ENCODE measurements at places on chromosomes 1 and 21.

DNA sequence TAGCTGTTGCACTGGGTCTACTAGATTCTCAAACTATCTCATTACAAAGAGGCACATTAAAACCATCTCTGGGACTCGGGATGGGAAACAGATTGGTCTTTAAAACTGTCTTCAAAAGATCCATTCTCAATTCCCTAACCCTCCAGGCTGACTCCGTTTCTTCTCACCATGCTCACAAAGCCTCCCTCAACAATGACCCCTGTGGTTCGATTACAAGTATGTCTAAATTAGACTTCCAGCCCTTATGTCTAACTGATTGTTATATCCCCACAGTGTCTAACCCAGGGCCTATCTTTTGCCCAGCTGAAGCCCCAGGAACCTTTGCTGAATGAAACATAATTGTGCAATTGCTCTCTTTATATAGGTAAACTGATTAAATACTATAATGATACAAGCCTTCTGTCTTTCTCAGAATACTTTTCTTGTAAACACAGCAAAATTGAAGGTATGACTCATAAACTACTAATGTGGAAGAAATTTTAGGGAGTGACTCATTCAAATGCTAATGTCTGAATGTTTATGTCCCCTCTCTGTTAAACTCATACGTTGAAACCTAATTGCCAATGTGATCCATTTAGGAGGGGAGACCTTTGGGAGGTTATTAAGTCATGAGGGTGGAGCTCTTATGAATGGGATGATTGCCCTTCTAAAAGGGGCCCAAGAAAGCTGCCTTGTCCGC, 65.6 kb upstream of the DAB1 start:
- DNase-seq, result no peak

DNA sequence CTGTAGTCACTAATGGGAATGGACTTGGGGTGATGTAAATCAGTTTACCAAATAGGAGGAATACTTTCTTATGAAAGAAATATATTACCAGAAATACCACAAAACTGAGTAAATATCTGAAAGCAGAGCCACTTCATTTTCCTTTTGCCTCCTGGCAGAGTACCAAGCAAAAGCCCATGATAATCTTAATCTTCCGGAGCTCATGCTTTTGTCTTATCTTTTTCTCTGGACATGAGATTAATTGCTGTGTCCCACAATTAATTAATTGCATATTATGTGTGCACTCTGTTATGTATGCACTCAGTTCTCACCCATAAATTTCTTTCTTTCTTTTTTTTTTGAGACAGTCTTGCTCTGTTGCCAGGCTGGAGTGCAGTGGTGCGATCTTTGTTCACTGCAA, 94.1 kb upstream of the PDE4B start:
- no peak for DNase-seq

DNA sequence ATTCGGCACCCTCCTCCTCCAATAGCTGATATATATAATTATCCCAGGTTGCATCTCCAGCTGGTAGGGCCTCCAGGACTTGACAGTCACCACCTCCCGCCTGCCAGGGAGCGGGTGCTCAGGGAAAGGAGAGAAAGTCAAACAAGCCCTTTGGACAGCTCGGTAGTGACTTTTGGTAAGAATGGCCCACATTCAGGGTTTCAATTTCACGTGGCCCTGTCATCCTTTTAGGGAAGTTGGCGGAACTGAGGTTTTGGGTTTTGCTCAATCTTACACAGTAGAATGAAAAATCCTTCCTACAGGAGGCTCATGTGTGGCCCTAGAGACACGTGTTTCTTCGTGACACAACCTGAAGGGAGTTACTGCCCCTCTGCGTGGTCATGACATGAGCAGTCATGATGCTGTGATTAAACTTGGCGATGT, 44.2 kb downstream of the CAPN8 start:
- no peak for DNase-seq

GRCh38 chr1:95941121-95941798, 707.2 kb downstream of the RWDD3 start:
- no peak for DNase-seq

GRCh38 chr1:22722901-22723550, 12.4 kb downstream of the EPHB2 start:
- no peak for DNase-seq

DNA sequence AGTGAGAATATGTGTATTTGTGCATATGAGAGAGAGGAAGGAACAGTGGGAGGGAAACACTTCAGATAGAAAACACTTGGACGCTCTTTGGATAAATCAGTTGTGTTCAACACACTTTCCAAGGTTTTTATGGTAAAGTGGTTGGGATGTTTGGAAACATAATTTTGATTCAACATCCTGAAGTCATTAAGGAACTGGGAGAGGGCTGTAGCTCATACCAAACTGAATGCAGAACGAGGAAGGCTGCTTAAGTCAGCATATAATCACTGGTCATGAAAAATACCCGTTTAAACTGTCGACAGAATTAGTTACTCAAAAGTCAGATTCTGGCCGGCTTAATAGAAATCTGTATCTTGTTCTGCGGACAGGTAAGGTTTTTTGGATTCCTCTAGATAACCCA, 14.9 kb downstream of the LIX1L start:
- DNase-seq, result no peak

GRCh38 chr1:10068605-10069294, 36.0 kb downstream of the UBE4B start:
- DNase-seq, result no peak

- no peak for DNase-seq
These were observed 5.3 kb upstream of the DDX59 start for GRCh38 chr1:200674838-200675587.

DNA sequence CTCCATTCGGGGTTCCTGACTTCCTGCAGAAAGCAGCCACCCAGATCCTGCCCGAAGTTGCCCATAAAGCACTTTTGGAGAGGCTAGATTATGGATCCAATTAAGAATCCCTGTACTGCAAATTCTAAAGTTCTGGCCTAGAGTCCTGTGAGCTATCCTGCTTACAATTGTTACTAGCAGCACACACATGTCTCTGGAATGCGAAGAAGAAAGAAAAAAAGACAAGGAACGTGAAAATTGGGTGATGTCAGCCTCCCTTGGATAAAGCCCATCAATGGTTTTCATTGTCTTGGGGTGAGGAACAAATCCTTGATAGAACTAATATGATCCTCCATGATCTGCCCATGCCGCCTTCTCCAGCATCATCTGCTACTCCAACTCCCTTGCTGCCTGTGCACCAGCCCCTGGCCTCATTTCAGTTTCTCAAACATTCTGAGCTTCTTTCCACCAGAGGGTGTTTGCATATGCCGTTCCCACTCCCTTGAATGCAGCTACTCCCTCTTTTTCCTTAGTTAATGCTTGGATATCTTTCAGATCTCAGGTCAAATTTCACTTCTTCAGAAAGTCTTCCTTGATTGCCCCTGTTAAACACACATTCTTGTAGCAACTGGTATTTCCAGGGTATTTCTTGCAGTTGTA, 94.0 kb downstream of the ST6GALNAC5 start:
- DNase-seq, result no peak

All from stimulated activated naive CD4-positive, alpha-beta T cell treated with Interleukin-2 at 50 U/mL for 16 hours (primary cell).